Dermis microvascular lymphatic vessel endothelial cell (primary cell): ENCODE measurements at places on chromosomes 3 and 15. TPM values are rescaled to one million over a fixed set of nuclear protein-coding genes. Genes with fewer than 3 reads are reported as not detected.

DMXL2 gene
- 8.9 and 12.6 TPM in 2 replicates for total RNA-seq

GABRR3 gene
- not detected in 2 replicates for total RNA-seq

ATP13A4 gene
- 0.13 TPM in 1 of 2 replicates, not detected in the other for total RNA-seq

LDHAL6B gene
- total RNA-seq, result not detected in 2 replicates

MKRN3 gene
- total RNA-seq, result under 0.01 TPM in 1 of 2 replicates, not detected in the other

ARL8B gene
- total RNA-seq, result 43.5 and 58.0 TPM in 2 replicates

CCPG1 gene
- total RNA-seq, result 38.6 and 47.2 TPM in 2 replicates

SLC12A1 gene
- not detected in 2 replicates for total RNA-seq

TPM1 gene
- total RNA-seq, result 165 and 241 TPM in 2 replicates

TBC1D5 gene
- total RNA-seq, result 50.8 and 52.8 TPM in 2 replicates

RAB6B gene
- 0.39 and 1.6 TPM in 2 replicates for total RNA-seq

SH2D7 gene
- not detected in 2 replicates for total RNA-seq

OR5K2 gene
- total RNA-seq, result not detected in 2 replicates

CPN2 gene
- not detected in 2 replicates for total RNA-seq

CALML4 gene
- 1.3 and 1.4 TPM in 2 replicates for total RNA-seq

CCR3 gene
- not detected in 2 replicates for total RNA-seq

SEMA3F gene
- total RNA-seq, result 15.7 and 29.8 TPM in 2 replicates

DTX3L gene
- 18.1 and 21.4 TPM in 2 replicates for total RNA-seq

SPESP1 gene
- 1.4 and 1.9 TPM in 2 replicates for total RNA-seq

TRAT1 gene
- not detected in 2 replicates for total RNA-seq

ACAN gene
- 0.13 TPM in 1 of 2 replicates, not detected in the other for total RNA-seq

ANKUB1 gene
- total RNA-seq, result under 0.01 TPM in 1 of 2 replicates, not detected in the other

MAP6D1 gene
- 0.51 and 0.89 TPM in 2 replicates for total RNA-seq

FEZF2 gene
- not detected in 2 replicates for total RNA-seq

C3orf22 gene
- not detected in 2 replicates for total RNA-seq

FBXL22 gene
- total RNA-seq, result under 0.01 and 0.13 TPM in 2 replicates

DUOXA1 gene
- not detected in 2 replicates for total RNA-seq

TIGIT gene
- total RNA-seq, result not detected in 2 replicates

ILDR1 gene
- not detected in 2 replicates for total RNA-seq

TERC gene
- 34.3 and 103 TPM in 2 replicates for total RNA-seq

DAPK2 gene
- total RNA-seq, result 7.4 and 10.9 TPM in 2 replicates

TMEM43 gene
- 59.2 and 69.3 TPM in 2 replicates for total RNA-seq

ZDHHC19 gene
- not detected in 2 replicates for total RNA-seq

SST gene
- not detected in 2 replicates for total RNA-seq
